ENCODE measurements at places on chromosomes 13 and 19. TPM values are rescaled to one million over a fixed set of nuclear protein-coding genes. Genes with fewer than 3 reads are reported as not detected.

- no peaks in the 10 kb centered on the region for H3K4me1 ChIP-seq
- H3K4me3 ChIP-seq: no peak overlapping the region
- no peaks in the 10 kb centered on the region for H3K36me3 ChIP-seq
- H3K27ac ChIP-seq: no peak overlapping the region
- no peaks in the 10 kb centered on the region for H3K27me3 ChIP-seq
These were observed 525.7 kb downstream of the UQCRFS1 start for GRCh38 chr19:28687296-28687695.

The SERTM1 gene
- 0.13 TPM for total RNA-seq

GRCh38 chr19:51158474-51159129 lies 16.5 kb downstream of the SIGLEC7 start:
- peaks cover 20% of the 10 kb centered on the region for H3K4me1 ChIP-seq
- H3K4me3 ChIP-seq: no peak overlapping the region
- H3K36me3 ChIP-seq: no peaks in the 10 kb centered on the region
- DNase-seq: peak; percentile 92
- H3K27me3 ChIP-seq: no peaks in the 10 kb centered on the region

GRCh38 chr19:50264483-50265186 lies 61.2 kb downstream of the MYH14 start:
- H3K4me3 ChIP-seq: no peak overlapping the region
- H3K27me3 ChIP-seq: no peaks in the 10 kb centered on the region
- no peaks in the 10 kb centered on the region for H3K36me3 ChIP-seq
- H3K4me1 ChIP-seq: no peaks in the 10 kb centered on the region

DNA sequence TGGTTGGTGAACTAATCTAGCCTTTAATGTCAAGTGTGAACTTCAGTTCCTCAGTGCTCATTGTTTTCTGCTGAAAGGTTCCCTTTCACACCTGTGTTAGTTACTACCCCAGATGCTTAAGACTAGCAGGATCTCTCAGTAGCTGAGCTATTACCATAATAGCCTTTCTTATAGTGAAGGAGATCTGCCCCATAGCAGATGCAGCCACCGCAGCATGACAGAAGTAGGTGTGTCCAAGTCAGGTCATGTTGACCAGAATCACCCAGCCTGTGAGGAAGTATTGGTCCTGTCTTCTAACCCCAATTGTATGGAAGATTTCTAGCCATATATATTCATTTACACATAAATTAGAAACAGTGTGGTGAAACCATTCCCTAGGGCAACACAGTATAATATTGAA lies 37.3 kb downstream of the ZAR1L start:
- DNase-seq: no peak
- H3K27ac ChIP-seq: no peak overlapping the region
- peaks cover 4% of the 10 kb centered on the region for H3K4me1 ChIP-seq
- H3K36me3 ChIP-seq: no peaks in the 10 kb centered on the region
- no peaks in the 10 kb centered on the region for H3K27me3 ChIP-seq

DNA sequence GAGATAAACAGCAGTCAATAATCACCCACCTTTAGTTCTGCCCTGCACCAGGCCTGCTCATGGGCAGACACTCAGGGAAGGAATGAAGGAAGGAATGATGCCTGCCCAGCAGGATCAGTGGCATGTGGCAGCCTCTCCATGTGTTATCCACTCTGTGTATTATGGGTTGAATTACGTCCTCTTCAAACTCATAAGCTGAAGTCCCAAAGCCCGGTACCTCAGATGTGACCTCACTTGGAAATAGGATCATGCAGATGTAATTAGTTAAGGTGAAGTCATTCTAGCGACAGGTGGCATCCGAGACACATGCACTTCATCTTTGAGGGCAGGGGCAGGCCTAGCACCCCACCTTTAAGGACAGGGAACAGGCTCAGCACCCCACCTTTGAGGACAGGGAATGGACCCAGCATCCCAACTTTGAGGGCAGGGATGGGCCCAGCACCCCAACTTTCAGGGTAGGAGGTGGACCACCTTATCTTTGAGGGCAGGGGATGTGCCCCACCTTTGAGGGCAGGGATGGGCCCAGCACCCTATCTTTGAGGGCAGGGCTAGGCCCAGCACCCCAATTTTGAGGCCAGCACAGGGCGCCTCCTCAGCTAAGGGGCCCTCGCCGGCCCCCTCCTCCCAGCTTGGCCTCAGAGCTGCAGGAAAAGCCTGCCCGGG lies 127.6 kb downstream of the URI1 start:
- no peaks in the 10 kb centered on the region for H3K27me3 ChIP-seq
- H3K27ac ChIP-seq: no peak overlapping the region
- H3K36me3 ChIP-seq: no peaks in the 10 kb centered on the region
- no peaks in the 10 kb centered on the region for H3K4me1 ChIP-seq
- no peak overlapping the region for H3K4me3 ChIP-seq

- no peak for DNase-seq
- H3K27ac ChIP-seq: no peak overlapping the region
- H3K27me3 ChIP-seq: no peaks in the 10 kb centered on the region
- H3K4me3 ChIP-seq: no peak overlapping the region
These were observed 37.5 kb downstream of the RFC3 start for GRCh38 chr13:33855371-33855895.

DNA sequence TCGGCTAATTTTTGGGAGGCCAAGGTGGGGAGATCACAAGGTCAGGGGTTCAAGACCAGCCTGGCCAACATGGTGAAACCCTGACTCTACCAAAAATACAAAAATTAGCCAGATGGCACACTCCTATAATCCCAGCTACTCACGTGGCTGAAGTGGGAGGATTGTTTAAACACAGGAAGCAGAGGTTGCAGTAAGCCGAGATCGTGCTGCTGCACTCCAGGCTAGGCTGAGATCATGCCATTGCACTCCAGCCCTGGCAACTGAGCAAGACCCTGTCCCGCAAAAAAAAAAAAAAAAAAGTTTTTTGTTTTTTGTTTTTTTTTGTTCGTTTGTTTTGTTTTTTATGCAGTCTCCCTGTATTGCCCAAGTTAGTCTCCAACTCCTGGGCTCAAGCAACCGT lies 21.2 kb downstream of the MAST1 start:
- no peaks in the 10 kb centered on the region for H3K4me1 ChIP-seq
- no peaks in the 10 kb centered on the region for H3K36me3 ChIP-seq
- H3K4me3 ChIP-seq: no peak overlapping the region
- no peak overlapping the region for H3K27ac ChIP-seq
- H3K27me3 ChIP-seq: no peaks in the 10 kb centered on the region

DNA sequence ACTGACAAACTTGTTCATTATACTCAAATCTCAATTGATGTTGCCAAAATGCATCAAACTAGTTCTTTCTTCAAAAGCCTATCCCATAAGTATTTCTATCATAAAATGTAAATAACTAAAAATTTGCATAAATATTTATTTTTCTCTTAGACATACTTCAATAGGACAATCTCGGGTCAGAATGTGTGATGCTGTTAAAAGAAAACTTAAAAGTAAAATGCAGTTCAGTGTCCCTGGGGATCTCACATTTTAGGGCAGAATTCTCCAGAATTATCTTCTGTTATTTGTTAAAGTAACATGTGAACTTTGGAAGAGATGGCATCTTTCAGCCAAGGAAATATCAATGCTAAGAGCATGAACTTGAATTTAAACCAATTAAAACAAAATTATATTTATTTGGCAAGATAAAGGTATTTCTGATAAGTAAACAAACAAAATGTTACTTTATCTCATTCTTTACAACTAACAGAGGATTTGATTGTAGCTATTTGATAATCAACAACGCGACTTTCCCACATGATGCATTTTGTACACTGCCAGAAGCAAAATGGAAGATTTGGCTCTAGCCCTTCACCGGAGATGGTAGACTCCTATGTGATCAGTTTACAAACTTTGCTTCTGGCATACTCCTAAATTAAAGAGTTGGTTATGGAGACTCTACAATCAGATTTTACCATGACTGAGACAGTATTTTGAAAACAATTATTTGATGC lies 169.5 kb upstream of the EDNRB start:
- no peaks in the 10 kb centered on the region for H3K36me3 ChIP-seq
- no peak for DNase-seq

- H3K27ac ChIP-seq: no peak overlapping the region
- H3K4me1 ChIP-seq: peaks cover 8% of the 10 kb centered on the region
These were observed 18.4 kb downstream of the LRCH1 start for GRCh38 chr13:46571189-46571908.

The LHFPL6 gene
- total RNA-seq: 0.77 TPM

DNA sequence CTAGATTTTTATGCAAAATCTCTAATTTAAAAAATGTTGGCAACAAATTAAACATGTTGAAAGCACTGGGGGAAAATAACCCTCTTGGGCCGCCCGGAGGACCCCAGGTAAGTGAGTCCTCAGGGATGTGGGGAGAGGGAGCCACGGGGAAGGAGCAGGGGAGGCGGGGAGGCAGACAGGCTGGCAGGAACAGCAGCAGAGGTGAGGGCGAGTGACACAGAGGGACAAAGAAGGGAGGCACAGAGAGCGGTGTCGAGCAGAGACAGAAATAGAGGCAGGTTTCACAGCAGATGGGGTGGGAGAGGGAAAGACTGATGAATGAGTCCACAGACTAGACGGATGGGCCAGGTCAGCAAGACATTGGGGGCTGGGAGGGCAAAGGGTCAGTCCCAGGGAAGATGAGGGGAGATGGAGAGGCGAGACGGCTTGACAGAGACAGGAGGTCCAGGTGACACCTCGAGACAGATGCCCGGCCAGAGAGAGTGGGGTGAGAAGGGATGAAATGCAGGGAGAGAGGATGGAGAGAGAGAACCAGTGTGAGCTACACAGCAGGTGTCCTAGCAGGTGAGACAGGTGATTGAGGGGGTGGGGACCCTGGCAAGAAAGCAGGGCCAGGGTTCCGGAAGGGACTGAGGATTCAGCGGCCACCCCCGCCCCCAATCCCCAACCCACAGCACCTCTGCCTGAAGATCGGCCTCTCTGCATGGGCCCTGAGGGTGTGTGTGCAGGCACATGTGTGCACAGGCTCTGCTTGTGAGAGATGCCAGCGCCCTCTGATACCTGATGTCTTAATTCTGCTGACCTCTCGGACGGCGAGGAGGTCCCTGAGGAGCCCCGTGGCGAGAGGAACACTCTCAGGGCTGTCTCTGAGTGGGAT lies 3.8 kb downstream of the LRRC4B start:
- no peaks in the 10 kb centered on the region for H3K36me3 ChIP-seq
- no peak overlapping the region for H3K4me3 ChIP-seq
- DNase-seq: peak; percentile 52
- H3K4me1 ChIP-seq: no peaks in the 10 kb centered on the region

GRCh38 chr13:26132756-26133155 lies 80.9 kb upstream of the SHISA2 start:
- H3K27me3 ChIP-seq: no peaks in the 10 kb centered on the region
- no peak overlapping the region for H3K4me3 ChIP-seq
- no peaks in the 10 kb centered on the region for H3K4me1 ChIP-seq
- no peak for DNase-seq
- no peak overlapping the region for H3K27ac ChIP-seq

DNA sequence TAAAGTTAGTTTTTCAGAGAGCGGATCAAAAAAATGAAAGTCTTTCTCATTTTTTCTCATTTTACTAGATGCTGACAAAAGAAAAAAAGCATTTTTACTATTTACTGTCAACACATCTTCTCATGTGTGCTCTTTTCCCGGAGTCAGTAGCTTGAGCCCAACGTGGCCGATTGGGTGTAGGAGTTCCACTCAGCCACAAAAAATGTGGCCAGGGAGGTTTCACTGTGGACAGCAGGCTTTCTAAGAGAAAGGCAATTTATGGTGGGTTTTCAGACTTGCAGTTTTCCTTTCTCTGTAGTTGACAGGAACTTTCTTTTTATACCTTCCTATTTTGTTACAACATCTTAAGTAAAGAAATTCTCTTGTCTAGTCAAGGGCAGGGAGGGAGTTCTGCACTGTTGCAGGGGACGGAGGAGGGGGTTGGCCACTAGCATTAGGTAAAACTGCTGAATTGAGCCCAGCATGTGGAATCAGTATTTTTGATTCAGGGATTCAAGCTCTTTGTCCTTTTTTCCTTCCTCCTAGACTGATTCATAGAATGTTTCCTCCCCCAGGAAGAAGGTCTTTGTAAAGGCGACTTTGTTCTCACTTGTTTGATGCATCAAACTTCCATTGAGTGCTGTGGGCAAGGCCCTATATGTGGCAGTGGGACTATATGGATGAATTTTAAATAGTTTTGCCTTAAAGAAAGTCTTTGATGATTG lies 123.1 kb downstream of the B3GLCT start:
- no peaks in the 10 kb centered on the region for H3K4me1 ChIP-seq
- no peak for DNase-seq
- peaks cover 23% of the 10 kb centered on the region for H3K36me3 ChIP-seq
- no peaks in the 10 kb centered on the region for H3K27me3 ChIP-seq
